ENCODE measurements at places on chromosomes 6 and 20.

- DNase-seq: no peak
These were observed 140.9 kb downstream of the NCOA3 start for GRCh38 chr20:47642624-47643023.

GRCh38 chr20:34312024-34312460 is 8.9 kb upstream of the AHCY start:
- no peak for DNase-seq

- DNase-seq: peak; percentile 76
These were observed 11.7 kb downstream of the TSPYL1 start for GRCh38 chr6:116267836-116268588.

DNA sequence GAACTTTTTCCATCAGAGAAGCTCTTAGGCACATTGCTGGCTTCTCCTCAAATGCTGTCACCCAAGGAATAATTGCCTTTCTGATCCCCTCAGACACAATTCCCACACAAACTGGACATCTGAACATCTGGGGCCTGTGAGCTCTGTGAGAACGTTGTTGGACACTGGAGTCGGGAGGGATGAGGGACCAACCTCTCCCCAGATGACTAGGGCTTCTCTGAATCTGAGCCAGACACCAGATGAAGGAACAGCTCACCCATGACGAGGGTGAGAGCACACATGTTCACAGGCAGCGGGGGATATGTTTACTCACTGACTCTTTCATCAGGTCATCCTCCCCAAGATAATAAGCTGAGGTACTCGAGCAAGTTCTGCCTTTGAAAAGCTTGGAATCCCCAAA is 283.9 kb upstream of the SUPT3H start:
- DNase-seq: peak; percentile 54

DNA sequence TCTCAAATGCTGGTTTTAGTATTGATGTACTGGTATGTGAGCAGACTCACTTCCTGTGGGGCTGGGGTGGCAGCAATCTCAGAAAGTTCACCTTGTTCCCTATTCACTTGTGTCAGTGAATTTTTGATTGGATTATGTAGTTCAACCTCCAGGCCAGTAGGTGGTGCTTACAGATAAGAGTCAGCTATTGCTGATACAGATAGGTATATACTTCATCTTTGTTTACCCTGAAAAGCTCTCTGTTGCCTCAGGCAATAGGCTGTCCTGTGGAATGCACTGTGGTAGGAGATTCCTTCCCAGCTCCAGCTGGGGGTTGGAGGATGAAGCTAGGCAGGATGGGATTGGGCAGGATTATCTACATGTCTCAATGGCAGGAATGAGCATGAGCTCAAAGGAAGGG is 851.2 kb upstream of the EYS start:
- DNase-seq: no peak

All from bronchial epithelial cell (primary cell).